Activated CD8-positive, alpha-beta memory T cell treated with anti-CD3 and anti-CD28 coated beads for 1 hour (primary cell): ENCODE measurements at places on chromosomes 5 and 9.
A peak's percentile ranks its signal among the peaks of the same experiment; 100 is the strongest.

- no peak for DNase-seq
Measured at GRCh38 chr5:126814721-126815404, 37.9 kb downstream of the LMNB1 start.

- DNase-seq: no peak
Measured at GRCh38 chr5:110686270-110686669, 40.2 kb downstream of the TMEM232 start.

- DNase-seq: no peak
Measured at GRCh38 chr5:135491552-135492318, 39.6 kb upstream of the TIFAB start.

- no peak for DNase-seq
Measured at GRCh38 chr5:130141659-130142320, 237.5 kb downstream of the CHSY3 start.

DNA sequence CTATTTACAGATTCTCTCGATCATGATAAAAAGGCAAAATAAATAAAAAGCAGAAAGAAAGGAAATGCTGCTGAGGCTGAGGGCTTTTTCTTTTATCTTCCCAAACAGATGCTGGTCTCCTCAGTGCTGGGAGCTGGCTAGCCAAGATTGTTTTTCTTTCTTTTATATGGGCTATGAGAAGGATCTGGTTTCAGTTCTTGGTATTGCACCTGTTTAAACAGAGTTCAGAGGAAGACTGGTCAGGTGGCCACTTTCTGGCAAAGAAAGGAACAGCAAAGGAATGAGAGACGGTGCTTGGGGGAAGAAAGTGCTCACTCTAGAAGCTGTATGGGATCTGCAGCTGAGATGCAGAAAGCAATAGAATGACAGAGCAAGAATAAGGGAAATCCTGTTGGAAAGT is 88.9 kb downstream of the SLF1 start:
- no peak for DNase-seq

DNA sequence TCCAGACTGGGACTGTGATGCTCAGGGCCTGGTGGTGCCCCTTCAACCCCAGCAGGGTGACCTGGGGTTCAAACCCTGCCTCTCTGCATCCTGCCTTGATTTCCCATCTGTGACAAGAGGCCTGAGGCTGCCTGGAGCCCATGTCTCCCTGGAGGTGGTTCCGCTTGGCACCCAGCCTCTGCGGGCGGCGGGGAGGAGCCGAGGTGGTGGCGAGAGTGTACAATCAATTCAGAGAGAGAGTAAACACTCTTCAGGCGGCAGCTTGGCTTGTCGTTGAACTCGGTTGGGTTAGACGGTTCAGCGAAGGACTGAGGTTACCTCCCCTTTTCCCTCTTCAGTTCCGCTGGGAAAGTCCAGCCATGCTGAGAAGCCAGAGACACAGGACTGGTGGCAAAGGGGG is 39.3 kb downstream of the NTNG2 start:
- no peak for DNase-seq

- DNase-seq: no peak
Measured at GRCh38 chr9:34250721-34251120, 71.9 kb downstream of the UBAP1 start.

DNA sequence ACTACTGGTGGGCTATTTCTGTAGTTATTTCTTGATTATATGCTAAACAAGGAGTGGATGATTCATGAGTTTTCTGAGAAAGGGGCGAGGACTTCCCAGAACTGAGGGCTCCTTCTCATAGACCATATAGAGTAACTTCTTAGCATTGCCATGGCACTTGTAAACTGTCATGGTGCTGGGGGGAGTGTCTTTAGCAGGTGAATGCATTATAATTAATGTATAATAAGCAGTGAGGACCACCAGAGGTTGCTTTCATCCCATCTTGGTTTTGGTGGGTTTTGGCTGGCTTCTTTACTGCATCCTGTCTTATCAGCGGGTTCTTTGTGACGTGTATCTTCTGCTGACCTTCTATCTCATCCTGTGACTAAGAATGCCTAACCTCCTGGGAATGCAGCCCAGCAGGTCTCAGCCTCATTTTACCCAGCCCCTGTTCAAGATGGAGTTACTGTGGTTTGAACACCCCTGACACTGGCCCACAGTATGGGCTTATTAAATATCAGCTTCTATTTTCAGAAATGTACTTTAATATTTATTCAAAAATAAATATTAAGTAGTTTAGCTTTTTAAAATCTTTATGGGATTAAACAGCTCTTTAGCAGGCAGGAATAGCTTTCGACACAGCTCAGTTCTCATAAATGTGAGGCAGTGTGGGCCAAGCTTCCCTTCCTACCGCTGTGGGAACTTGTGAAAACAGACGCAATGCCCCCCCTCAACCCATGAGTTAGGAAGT is 44.4 kb downstream of the GALNT12 start:
- no peak for DNase-seq

- DNase-seq: no peak
Measured at GRCh38 chr5:179241764-179242370, 103.4 kb downstream of the ADAMTS2 start.

DNA sequence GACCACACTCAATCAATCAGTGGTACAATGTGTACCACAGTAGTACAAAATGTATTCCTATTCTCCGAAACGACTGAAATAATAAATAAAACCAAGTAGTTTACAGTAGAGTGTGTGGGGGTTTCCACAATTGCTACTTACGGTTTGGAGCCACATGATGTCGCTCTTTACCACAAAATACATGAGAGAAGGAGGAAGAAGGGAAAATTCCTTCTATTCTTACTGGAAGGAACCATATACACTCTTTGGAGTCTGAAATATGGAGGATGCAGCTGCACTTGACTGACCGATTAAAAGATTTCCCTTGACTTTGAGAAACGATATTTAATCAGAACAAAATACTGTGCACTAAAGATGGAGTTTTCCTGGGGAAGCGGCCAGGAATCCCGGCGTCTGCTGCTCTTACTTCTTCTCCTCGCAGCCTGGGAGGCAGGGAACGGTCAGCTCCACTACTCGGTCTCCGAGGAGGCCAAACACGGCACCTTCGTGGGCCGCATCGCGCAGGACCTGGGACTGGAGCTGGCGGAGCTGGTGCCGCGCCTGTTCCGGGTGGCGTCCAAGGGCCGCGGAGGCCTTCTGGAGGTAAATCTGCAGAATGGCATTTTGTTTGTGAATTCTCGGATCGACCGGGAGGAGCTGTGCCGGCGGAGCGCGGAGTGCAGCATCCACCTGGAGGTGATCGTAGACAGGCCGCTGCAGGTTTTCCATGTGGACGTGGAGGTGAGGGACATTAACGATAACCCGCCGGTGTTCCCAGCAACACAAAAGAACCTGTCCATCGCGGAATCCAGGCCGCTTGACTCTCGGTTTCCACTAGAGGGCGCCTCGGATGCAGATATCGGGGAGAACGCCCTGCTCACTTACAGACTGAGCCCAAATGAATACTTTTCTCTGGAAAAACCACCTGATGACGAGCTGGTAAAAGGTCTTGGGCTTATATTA is at the start of gene PCDHA4:
Gene PCDHA4, plus strand, starts transcription at position 235 of the 942 bp plus-strand sequence.
- DNase-seq: no peak

GRCh38 chr5:157506981-157507780 is 47.2 kb downstream of the NIPAL4 start:
- DNase-seq: no peak

DNA sequence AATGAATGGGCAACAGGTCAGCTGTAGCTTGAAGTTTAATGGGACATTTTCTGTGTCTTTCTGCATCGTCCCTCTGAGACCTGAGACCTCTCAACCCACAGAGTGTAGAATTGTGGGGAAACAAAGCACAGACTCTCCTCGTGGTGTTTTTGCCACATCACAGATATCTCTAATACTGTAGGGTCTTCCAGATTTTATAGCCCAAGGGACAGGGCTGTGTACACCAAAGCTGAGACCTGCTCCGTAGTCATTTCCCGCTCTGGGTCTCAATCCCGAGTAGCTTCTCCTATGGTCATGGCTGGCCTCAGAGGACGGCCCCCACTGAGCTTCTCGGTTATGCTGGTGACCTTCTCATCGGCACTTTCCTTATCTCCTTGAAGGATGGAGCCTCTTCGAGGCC is 14.9 kb upstream of the CLK4 start:
- DNase-seq: no peak

DNA sequence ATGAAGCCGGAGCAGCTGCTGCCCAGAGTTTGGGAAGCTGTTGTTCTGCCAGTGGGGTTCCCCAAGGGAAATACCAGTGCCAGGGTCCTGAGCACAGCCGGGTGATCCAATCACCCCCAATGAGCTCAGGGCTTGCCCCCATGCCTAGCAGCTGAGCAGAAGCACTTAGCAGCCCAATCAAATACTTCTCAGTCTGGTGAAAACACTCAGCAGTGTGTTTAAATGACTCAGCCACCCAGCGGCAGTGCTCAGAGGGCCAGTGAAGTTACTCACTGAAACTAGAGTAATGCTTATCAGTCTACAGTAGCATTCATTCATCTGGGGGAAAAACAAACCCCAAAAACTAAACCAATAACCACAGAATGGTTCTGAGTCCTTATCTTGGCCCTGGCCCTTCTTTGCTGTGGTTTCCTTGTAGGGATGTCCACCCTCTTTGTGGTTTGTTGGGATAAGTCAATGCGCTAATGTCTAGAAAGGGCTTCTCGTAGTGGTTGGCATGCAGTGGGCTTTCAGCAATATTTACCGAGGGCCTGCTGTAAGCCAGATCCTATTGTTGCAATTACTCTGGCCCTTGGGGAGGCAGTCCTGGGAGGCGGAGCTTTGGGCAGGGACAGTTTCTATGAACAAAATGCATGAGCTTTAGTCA is 43.1 kb downstream of the LHX2 start:
- DNase-seq: no peak

DNA sequence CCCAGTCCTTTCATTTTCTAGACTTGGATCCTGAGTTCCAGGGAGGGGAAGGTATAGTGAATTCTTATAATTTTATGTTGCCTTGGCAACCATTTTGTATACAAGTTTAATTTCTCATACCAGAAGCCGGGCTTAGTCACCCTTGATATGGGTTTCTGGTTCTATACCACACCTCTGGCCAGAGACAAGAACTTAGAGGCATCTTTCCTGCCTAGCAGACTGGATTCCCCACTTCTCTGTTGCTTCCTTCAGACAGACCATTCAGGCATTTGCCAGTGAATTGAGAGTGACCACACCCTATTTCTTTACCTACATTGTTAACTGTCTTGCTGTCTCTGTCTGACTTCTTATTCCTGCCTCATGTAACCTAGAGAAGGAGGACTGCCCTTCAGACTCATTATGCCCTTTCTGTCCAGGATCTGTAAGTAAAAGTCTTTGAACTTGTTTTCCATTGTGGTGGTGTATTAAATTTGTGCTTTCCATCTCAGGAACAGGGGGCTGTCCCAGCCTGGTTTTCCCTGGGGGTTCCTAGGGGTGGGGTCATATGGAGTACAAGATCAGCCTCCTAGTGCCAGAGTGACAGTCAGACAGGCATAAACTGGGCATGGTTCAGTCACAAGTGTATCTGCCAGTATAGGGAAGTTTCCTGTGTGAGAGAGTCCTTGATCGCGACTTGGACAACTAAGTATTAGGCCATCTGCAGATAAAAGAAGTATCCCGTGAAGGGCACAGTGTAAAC is 27.4 kb downstream of the TNFSF8 start:
- DNase-seq: no peak

DNA sequence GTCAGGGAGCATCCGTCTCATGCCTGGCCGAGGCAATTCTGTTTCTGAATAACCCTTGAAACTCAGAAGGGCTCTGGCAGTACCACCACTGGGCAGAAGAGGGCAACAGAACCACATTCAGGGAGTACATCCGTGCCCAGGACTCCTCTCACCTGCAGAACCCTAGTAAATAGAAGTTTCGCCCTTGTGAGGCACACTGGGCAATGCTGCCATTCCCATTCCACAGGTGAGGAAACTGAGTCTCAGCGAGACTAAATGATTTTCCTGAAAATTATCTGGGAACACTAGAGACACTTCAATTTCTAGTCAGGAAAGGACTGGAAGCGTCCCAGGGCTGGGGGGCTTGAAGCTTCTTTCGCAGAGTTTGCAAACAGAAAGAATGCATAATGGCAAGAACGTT is 74.7 kb downstream of the FGF1 start:
- peak; percentile 35 for DNase-seq

GRCh38 chr5:55104036-55104772 is 1.8 kb downstream of the GZMA start:
- DNase-seq: no peak

- DNase-seq: no peak
Measured at GRCh38 chr5:54455413-54456157, at the start of gene HSPB3. Gene HSPB3, plus strand, starts transcription at chr5:54455699. Its CDS starts 91 bp downstream, at chr5:54455790.

DNA sequence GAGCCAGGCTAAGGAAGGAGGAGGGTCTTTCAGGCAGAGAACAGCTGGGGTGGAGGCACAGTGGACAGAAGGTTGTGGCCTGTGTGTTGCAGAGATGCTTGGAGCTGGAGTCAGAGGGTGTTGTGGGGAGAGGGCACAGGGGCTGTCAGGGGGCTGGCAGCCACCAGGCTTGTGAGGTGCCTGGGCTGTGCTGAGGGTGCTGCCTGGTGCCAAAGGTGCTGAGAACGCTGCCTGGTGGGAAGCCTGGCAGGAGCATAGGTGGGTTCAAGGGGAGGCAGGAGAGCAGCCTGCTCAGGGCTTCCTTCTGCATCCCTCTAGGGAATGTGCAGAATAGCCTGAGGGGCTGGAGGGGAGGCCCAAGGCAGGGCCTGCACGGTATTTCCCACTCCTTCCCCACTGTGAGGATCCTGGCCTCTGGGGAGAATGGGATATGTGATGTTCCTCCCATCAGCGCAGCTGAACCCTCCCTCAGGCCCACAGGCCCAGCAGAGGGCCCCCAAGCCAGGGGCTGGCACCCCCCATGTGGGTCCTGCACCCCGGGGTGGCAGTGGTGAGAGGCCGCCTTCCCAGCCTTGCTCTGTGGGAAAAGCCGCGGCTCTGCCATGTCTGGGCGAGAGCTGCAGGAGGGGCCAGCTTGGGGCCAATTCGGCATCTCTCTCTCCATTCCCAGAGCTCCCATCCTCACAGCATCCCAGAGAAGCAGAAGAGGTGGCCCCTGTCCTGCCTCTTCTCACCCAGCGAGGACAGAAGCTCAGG is 76.3 kb downstream of the CACNA1B start:
- no peak for DNase-seq

DNA sequence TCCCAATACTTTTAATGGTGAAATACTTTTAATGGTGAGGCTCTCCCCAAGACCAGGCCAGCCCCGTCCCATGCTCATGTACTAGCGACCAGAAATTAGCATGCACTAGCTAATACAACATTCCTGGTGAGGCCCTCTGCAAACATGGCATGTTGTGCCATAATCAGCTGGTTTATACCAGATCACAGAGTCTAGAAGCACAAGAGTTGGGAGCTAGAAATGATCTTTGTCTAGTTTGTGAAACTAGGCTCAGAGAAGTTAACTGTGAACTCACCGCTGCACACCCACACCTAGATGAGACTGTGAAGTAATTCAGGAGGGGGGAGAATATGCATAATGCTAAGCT is 37.4 kb downstream of the MTMR12 start:
- no peak for DNase-seq
